Fibroblast of skin of left biceps (primary cell): ENCODE measurements at places on chromosomes 5 and 9.
A peak's percentile ranks its signal among the peaks of the same experiment; 100 is the strongest.

DNA sequence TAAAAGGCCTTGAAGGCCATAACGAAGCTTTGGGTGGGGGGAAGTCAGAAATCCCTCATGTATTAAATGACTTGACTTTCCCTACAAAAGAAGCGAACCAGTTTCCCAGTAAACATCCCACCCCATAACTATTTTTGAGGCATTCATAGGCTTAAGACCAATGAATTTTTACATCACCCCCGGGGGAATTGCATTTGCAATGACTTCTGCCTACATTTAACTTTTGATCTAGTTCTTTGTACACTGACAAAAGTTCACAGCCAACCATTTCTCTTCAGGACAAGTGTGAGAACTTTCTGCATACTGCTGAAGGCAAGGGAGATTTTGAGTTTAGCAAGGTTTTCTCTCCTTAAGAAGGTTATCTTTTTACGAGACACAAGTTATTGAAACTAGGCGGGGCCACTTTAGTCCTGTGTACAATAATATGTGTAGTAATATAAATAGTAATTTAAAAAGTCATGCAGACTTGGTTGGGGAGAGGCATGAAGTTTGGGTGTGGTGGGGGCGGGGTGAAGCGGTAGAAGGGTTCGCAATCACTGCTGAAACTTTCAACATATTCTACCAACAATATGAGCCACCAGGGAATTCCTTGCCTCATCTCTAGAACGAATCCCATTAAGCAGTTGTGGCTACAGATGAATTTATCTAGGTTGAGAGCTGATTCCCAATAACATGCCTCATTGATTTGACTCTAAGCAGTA, 2.5 kb downstream of the TJP2 start:
- DNase-seq: no peak

DNA sequence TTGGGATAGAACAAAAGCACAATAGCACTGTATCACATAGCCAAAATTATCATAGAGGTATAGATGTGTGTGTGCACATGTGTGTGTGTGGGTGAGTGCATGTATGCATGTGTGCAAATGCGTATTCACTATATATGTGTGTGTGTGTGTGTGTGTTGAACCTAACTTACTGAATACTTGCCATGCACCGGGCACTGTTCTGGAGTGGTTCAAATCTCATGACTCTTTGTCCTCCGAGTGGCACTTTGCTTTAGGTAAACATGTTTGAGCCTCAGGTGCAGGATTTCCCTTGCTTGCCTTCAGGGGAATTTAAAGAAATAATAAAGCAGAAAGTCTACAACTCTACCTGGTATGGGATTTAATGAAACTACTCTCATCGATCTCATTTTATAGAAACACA, 183.5 kb upstream of the GDNF start:
- no peak for DNase-seq

- no peak for DNase-seq
Measured at GRCh38 chr5:136563489-136563888, 198.1 kb upstream of the TRPC7 start.

DNA sequence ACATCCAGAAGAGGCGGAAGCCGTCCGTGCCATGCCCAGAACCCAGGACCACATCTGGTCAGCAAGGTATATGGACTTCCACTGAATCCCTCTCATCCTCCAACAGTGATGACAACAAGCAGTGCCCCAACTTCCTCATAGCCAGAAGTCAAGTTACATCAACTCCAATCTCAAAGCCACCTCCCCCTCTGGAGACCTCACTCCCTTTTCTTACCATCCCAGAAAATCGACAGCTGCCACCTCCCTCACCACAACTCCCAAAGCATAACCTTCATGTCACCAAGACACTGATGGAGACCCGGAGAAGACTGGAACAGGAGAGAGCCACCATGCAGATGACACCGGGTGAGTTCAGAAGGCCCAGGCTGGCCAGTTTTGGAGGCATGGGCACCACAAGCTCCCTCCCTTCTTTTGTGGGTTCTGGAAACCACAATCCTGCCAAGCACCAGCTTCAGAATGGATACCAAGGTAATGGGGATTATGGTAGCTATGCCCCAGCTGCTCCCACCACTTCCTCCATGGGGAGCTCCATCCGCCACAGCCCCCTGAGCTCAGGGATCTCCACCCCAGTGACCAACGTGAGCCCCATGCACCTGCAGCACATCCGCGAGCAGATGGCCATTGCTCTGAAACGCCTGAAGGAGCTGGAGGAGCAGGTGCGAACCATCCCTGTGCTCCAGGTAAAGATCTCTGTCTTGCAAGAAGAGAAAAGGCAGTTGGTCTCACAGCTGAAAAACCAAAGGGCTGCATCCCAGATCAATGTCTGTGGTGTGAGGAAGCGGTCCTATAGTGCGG, 130.3 kb upstream of the DMRT1 start:
- no peak for DNase-seq

DNA sequence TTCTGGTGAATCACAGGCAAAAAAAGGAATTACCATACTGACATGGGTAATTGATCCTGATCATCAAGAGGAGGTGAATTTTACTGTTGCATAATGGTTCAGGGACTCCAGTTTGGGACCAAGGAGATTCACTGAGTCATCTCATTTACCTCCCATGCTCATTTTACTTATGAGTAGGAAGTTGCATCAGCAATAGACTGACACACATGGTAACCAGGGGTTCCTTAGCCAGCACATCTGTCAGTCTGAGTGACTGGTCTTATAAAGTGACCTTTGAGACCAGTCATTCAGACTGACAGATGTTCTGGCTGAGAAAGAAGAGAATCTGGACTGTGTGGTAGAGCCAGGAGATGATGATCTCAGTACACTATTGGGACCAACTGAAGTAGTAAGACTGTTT, 384.6 kb upstream of the CD180 start:
- no peak for DNase-seq

DNA sequence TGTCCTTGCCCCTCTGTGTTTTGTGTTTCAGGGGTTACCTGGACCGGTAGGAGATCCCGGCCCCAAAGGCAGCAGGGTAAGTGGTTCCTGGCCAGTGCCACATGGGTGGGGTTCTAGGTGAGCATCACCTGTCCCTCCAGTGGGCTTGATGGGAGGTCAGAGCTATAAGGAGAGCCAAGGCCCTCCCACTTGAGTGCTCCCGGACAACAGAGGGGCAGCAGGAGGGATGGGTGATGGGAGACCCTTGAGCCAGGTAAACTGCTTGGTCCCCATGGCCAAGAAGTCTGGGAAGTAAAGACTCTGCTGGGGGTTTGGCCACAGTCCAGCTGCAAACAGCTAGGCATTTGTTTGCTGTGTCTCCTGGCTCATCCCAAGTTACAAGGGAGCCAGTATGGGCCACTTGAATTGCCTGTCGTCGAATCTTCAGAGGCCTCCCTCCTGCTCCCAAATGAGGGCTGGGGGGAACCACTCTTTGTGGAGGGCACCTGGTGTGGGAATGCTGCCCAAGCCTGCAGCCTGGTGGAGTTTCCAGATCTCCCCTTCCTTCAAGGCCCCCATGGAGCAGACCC, 51.0 kb downstream of the COL27A1 start:
- no peak for DNase-seq

DNA sequence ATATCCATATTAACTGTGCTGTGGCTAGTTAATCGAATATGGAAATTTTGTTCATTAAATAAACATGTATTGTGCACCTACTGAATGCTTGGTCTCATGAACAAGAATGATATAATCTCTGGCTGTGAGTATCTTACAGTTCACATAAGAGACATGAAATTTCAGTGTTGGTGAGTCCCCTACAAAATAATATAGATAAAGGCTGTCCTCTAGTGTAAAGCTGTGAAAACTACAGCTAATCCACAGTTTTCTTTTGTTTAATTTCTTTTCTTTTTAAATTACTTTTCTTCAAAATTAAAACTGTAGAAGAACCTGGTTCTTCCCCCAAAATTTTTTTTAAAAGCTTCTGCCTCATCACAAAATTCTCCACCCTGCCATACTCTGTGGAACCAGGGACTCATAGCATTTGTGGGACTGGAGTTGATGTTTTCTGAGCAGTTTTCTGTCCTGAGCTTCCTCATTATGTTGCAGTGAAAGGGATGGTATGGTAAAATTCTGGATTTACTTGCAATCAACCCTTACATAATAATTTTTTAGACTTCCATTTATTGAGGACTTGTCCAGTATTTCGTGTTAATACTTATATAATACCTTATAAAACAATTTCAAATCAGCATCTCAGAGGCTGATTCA, 135.0 kb downstream of the STK32A start:
- DNase-seq: no peak

DNA sequence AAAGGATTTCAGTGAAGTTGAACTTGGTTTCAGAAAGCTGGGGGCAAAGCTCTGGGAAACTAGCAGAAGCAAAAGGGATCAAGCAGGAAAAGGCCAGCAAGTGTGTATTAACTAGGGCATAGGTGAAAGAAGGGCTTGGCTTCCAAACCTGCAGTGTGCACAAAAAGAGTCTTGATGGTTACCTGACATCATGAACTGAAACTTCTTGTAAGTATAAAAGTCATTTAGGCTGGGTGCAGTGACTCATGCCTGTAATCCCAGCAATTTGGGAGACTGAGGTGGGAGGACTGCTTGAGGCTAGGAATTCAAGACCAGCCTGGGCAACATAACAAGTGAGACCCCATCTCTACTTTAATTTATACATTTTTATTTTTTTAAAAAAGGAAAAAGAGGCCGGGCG, 216.4 kb downstream of the EPB41L4A start:
- DNase-seq: no peak

GRCh38 chr9:99070681-99071080, 34.2 kb upstream of the TGFBR1 start:
- no peak for DNase-seq

DNA sequence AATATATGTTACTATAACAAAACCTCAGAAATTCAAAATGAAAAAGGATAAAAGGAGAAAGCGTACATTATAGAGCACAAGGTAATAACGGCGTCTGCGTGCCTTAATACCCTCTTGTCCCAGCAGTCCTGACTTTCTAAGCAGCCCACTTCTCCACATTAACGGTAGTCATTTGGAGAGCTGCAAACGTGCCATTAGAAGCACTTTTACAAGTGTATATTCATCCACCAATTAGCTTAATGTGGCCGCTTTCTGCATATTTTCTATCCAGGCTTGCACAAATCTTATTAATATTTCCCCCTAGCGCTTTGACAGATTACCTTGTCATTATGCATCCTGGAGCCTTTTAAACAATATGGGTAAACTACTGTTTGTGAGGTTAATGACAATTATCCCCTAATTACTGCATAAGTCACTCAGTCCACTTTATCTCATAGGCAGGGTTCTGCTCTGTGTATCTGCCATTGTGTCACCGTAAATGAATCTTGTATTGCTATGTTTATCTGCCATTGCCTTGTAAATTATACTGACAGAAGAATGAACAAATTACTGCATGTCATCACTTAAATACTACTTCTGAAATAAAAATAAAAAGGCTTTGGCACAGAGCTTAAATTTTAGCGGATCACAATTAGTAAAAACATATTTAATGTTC, 421.3 kb downstream of the BNC2 start:
- DNase-seq: no peak

DNA sequence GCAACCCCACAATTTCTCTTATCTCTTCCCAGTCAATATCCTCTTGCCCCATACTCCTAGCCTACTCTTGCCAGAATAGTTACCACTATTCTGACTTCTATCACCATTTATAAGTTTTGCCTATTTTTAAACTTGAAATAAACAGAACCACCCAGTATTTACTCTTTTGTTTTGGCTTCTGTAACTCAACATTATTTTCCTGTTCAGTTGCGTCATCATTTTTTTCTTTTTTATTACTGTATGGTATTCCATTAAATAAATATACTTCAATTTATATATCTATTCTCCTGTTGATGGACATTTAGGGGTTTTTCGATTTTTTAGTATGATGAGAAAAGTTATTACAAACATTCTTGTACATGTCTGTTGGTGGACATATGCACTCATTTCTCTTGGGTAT, 62.6 kb upstream of the ERBIN start:
- DNase-seq: no peak

GRCh38 chr9:98943682-98944056, at the start of gene COL15A1:
Gene COL15A1 (plus strand): TSS chr9:98943907. CDS start chr9:98944062, 155 bp downstream.
- DNase-seq: no peak

DNA sequence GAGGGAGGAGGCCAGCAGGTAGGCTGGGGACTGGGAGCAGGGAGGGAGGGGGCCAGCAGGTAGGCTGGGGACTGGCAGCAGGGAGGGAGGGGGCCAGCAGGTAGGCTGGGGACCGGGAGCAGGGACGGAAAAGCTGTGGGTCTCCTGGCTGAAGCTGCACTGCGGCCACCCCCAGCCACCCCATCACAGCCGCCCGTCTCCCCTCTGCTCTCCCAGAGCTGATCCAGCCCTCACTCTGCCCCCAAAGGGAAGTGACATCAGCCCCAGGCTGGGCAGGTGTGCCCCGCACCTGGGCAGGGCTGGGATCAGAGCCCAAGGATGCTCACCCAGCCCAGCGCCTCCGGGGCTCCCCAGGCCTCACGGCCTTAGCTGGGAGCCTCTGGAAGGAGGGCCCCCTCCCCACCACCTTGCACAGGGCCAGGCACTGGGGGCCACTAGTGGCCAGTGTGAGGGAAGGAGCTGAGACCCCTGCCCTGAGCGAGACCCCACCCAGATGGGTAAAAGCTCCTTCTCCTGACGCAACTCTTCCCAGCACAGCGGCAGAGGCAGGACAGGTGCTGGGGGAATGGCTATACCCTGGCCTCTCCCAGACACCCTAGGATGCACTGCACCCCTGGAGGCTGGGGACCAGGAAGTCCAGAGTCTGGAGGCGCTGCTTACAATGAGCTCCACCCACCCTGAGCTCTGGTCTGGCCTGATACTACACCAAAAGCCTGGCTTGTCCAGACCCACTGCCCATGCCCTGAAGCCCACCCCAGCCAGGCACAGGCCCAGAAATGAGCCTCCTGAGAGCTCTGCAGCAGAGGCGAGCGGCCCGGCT, 11.6 kb downstream of the AGPAT2 start:
- no peak for DNase-seq

GRCh38 chr9:99445371-99445891, 223.3 kb downstream of the SEC61B start:
- peak; percentile 99 for DNase-seq

- no peak for DNase-seq
Measured at GRCh38 chr5:89399548-89399947, 516.6 kb upstream of the MEF2C start.

- no peak for DNase-seq
Measured at GRCh38 chr9:19050637-19051591, 1.7 kb downstream of the RRAGA start.

- DNase-seq: no peak
Measured at GRCh38 chr5:148163345-148163744, 5.0 kb upstream of the SPINK14 start.

DNA sequence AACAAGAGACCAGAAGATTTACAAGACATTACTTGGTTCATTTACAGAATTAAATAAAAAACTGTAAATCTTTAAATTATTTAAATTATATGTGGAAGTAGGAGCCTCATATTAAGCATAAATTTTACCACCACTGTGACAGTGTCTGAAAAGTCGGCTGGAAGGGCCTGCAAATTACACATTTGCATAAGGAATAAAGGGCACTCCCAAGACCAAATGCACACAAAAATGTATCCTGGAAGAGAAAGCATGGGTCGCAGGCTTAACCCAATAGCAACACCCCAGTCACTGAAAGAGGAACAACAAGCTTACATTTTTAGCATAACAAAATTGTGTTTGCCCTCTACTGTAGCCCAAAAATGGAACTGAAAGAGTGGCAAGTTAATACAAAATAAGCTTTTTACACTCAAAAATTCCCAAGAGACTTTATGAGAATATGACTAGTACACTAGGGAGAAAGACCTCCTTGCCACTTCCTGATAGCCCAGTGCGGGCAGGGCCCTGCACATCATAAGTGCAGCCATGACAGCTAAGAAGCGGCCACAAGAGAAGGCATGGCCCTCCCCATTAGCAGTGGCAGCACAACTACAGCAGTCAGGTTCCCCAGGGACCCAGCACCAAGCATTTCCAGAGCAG, 482.0 kb downstream of the DTWD2 start:
- DNase-seq: no peak
